ENCODE measurements at places on chromosomes 7 and 10. TPM values are rescaled to one million over a fixed set of nuclear protein-coding genes. Genes with fewer than 3 reads are reported as not detected.

DNA sequence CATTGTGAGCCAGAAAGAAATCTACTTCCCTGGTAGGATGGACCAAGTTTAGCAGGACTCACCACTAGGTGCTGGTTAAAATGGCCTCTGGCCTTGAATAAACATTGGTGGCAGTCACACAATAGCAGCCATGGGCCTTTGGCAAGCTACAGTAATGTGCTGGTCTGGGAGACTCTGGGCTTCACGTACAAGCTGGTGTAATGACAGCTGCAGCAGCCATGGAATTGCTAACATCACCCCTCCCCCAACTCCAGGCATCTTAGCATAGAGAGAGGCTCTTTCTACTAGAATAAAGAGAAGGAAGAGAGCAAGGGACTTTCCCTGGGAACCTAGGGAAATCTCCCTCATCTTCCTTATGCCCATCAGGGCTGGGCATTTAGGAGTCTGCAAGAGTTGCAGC lies 205.1 kb upstream of the SEMA3A start:
- no peaks in the 10 kb centered on the region for H3K27me3 ChIP-seq
- H3K36me3 ChIP-seq, result no peaks in the 10 kb centered on the region
- no peak overlapping the region for H3K27ac ChIP-seq
- H3K4me1 ChIP-seq, result no peaks in the 10 kb centered on the region
- no peak overlapping the region for H3K4me3 ChIP-seq

GRCh38 chr10:28677888-28678686 lies 766 bp downstream of the BAMBI start:
- H3K4me1 ChIP-seq, result peaks cover 4% of the 10 kb centered on the region
- H3K36me3 ChIP-seq, result no peaks in the 10 kb centered on the region
- peak; percentile 33 for DNase-seq
- H3K4me3 ChIP-seq, result peak overlapping the region; percentile 74
- H3K27ac ChIP-seq, result peak overlapping the region; percentile 53

GRCh38 chr10:34491678-34492077 lies 323.4 kb downstream of the PARD3 start:
- no peak for DNase-seq
- H3K27ac ChIP-seq, result no peak overlapping the region
- no peaks in the 10 kb centered on the region for H3K27me3 ChIP-seq
- H3K4me1 ChIP-seq, result no peaks in the 10 kb centered on the region

The AKR1C2 gene
- 5.8 TPM for total RNA-seq

The SFTPA1 gene
- not detected for total RNA-seq

All from testis (tissue), 5 donors.